Kidney (tissue), 22 donors: ENCODE measurements at places on chromosomes 6 and 20. TPM values are rescaled to one million over a fixed set of nuclear protein-coding genes. Genes with fewer than 3 reads are reported as not detected.

- DNase-seq = no peak
These were observed 51.5 kb downstream of the SLC23A2 start for GRCh38 chr20:4949833-4950178.

DNA sequence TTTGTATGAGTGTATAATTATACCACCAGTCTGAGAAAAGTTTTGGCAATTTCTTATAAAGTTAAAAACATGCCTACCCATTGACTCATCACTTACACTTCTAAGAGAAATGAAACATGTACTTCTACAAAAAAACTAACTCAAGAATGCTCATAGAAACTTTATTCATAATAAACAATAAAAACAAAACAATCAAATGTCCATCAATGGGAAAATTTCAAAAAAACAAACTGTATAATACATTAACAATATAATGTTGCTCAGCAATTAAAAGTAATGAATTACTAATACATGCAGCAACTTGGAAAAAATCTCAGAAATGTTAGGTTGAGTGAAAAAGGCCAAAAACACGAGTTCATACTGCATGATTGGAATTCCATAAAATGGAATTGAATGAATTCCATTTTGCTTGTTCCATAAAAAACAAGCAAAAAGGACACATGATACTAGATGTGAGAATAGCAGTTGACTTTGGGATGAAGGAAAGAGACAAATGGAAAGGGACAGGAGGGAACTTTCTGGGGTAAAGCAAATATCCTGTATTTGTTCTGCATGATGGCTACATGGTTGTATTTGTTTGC is 726.6 kb downstream of the RFPL4B start:
- DNase-seq = no peak

- DNase-seq = no peak
These were observed 256.5 kb downstream of the HACE1 start for GRCh38 chr6:104603108-104603745.

The RSPH3 gene
- 5.5 TPM for polyA plus RNA-seq
